NCI-H1436 (cell line): ENCODE measurements at places on chromosomes 12 and 14.

DNA sequence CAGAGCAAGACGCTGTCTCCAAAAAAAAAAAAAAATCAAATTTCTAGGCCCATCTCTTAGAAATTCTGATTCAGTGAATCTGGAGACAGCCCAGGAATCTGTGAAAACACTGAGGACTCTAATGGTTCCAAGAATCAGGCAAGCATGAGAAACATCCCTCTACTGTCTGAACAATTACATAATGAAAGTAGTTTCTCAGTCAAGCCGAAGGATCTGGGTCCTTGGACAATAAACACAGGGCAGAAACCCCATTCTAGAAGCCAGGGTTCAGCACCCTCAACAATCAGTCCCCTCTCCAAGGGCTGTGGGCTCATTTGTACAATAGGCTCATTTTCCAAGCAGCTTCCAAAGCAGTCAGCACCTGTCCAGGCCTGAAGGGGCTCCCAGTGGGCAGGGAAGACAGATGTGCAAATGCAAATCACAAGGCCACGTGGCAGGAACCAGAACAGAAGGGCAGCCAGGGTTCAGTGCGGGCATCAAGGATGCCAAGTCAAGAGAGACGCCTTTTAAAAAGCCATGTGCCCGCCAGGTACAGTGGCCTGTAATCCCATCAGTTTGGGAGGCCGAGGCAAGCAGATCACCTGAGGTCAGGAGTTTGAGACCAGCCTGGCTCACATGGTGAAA lies 96.1 kb downstream of the KSR2 start:
- DNase-seq, result no peak

DNA sequence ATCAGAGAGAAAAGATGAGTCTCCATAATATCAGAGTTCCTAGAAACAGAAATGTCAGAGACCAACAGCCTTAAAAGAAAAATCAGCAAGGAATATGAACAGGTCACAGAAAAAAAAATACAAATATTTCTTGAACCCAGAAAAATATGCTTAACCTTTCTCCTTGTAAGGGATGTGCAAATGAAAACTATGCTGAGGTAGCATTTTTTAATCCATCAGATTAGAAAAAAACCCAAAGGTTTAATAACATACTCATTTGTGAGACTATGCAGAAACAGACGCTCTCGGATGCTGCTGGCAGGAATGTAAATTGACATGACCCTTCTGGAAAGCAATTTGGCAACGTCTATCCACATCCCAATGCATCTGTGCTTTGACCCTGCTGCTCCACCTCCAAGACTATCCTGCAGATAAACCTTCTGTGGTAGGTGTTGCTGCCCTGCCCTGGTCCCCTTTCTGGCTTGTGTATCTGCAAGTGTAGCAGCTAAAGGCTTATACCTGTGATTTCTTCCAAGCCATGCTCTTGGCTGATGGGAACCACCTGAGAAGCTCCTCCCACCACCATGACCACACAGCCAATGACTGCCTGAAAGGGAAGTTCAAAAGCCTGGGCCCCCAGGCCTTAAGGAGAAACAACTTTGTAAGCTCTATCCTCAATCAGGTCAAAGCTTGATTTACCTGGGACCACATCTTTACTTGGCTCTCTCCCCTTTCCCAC lies 49.4 kb downstream of the LTBP2 start:
- DNase-seq, result no peak

DNA sequence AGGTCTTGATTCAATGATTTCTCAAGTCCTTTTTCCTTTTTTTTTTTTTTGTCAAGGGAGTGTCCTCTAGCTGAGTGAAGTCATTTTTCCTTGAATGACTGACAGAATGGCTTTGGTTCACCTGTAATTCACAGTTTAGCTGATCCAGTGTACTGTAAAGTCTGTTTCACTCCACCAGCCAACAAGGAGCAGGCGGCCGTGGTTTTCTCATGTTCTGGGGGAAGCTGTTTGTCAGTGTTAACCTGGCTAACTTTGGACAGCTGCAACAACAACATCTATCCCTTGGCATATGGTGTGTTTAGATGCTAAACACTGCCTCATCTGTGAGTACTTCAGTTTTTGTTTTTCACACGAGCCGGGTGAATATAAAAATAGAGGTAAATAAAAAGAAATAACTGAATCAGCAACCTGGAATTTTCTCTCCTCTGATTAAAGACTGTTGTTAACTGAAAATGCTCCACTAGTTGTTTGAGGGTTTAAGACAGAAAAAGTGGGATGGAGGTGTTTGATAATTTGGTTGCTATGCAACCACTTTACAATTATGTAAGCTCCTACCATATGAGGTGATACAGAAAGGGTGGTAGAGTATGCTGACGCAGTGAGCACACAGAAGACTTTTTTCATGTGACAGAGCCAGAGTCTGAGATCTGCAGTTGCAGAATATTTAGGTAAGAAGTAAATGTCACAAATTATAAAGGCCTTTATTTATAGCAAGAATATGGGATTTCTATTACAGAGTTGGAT lies 50.3 kb upstream of the SLC2A13 start:
- no peak for DNase-seq

DNA sequence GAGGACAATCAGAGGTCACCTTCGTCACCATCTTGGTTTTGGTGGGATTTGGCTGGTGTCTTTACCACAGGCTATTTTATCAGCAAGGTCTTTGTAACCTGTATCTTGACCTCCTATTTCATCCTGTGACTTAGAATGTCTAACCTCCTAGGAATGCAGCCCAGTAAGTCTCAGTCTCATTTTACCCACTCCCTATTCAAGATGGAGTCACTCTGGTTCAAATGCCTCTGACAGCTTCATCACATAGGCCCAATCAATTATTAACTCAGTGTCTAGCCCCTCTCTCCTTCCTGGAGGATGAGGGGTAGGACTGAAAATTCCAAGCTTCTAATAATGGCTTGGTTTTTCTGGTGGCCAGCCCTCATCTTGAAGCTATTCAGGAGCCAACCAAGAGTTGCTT lies 111.4 kb upstream of the NAP1L1 start:
- no peak for DNase-seq

DNA sequence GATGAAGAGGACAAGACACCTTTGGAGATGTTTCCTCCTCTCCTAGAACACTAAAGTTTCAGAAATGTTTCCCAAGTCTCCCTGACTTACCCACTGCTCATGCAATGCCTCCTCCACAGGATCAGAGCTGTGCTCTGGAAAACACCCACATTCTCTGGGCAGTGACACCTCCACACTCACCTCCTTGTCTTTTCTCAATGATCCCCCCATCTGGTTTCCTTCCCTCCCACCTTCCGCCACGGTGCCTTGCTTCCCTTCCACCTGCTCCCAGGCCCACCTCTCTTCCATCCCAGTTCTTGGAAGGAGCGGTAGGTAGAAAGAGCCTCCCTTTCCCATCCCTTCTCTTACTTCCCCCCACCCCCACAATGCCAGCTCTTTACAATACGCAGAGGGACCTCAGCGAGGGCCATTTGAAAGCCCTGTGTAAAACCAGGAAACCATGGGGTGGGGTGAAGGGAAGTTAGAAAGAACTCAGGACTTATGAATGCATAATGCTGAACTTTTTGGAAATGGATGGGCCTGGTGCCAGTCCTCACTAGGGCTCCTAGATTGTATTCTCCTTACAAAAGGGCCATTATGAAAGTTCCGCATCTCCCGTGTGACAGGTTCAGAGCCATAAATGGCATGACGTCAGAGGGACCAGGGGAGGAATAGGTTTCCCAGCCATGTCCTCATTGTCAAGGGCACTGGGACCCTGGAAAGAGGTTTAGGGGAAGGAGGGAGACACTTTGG lies 12.8 kb downstream of the FBLN5 start:
- DNase-seq, result no peak

DNA sequence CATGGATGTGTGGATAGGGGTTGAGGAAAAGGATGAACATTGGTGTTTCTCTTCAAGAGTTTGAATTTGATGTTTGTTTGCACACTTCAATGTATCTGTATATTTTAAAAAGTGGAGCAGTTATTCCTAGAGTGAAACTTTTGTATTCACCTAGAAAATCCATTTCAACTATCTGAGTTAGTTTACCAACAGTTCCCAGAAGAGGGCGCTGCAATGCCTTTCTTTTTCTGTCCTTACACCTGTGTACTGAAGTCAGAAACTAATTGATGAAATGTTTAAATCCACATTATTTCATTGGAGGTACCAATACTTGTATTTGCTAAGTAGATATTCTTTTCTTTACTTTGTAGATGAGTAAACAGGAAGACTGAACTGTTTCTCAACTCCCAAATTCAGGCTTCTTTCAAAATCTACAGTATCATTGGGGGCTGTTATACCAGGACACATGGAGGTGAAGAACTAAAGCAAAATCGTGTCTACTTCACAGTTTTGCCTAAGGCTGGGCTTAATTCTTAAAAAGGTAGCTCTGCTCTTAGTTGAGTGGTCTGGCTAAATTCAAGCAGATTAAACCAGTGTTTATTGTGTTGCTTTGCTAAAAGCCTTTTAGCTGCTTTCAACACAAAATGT lies 26.6 kb upstream of the KLRB1 start:
- no peak for DNase-seq

DNA sequence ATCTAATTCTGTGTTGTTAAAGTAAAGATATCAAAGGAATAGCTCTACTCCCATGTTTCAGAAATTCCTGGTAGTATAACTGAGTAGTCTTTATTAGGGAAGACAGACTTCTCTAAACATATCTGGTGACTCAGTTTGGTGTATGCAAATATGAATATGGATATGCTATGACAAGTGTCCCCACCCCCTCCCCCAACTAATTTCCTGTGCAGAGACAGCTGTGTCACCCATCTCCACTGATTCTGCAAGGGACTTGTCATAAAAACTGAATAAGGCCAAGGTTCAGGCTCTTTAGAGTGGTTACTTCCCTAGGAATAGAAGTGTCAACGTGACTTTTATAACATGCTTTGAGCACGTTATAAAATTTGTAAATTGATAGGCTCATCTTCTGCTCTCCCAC lies 429.1 kb downstream of the DAD1 start:
- no peak for DNase-seq
